Lung (tissue), 17 donors: ENCODE measurements at places on chromosomes 11 and 22. TPM values are rescaled to one million over a fixed set of nuclear protein-coding genes. Genes with fewer than 3 reads are reported as not detected.

Gene VPREB1
- total RNA-seq = not detected

DNA sequence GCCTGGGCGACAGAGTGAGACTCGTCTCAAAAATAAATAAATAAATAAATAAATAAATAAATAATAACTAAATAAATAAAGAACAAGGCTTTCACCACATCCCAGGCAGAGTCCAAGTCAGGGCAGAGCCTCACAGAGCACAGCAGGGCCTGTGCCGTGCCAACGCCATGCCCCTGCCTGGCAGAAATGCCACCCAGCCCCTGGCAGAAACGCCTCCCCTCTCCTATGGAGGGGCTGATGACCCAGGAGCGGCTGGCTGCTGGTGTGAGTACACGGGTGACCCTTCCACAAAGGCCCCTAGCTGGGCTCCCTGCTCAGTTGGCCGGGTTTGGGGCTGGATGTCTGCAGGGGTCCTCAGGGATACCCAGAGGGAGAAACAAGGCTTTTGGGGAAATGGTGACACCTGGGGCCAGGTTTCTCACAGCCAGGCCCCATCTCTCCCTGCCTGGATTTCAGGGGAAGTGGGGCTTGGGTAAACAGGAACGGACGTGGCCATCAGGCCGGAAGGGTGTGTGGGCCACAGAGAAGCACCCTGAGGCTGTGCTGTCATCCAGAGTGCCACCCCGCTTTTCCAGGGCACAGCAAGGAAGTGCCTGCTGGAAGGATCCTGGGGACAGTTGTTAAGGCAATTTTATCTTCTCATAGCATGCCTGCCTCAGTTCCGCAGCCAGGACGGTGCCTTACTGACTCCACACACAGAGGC lies 5.1 kb downstream of the BID start:
- DNase-seq = no peak
- H3K4me3 ChIP-seq = no peak overlapping the region
- no peaks in the 10 kb centered on the region for H3K36me3 ChIP-seq
- no peaks in the 10 kb centered on the region for H3K27me3 ChIP-seq
- no peak overlapping the region for H3K27ac ChIP-seq

GRCh38 chr22:50464451-50464850 lies 10.4 kb downstream of the SBF1 start:
- H3K4me3 ChIP-seq = no peak overlapping the region
- H3K4me1 ChIP-seq = peaks cover 3% of the 10 kb centered on the region
- no peak for DNase-seq
- H3K27ac ChIP-seq = no peak overlapping the region

DNA sequence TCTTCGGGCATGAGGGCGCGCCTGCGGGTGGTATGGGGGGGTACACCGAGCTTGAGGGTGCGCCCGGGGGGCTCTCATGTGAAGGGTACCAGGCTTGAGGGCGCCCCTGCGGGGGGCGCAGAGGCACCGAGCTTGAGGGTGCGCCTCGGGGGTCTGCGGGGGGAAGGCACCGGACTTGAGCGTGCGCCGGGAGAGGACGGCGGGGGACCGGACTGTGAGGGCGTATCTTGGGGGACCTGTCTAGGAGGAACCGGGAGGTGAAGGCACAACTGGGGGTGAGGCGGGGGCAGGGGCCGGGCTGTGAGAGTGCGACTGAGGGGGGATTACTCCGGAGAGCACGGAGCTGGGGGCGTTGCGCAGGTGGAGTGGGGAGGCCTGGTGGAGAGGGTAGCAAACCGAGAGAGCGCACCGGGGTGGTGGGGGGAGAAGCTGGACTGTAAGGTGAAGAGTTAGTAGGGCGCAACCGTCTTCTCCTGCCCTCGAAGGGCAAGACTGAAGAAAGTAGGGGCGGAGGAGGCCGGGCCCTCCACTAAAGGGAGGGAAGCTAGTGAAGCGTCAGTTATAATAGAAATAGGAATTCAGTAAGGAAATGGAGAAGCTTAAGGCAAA lies 1.1 kb upstream of the DDX6 start:
- peak overlapping the region; percentile 95 for H3K27ac ChIP-seq
- no peak for DNase-seq
- no peaks in the 10 kb centered on the region for H3K4me1 ChIP-seq
